ENCODE measurements at places on chromosomes 12 and 14. TPM values are rescaled to one million over a fixed set of nuclear protein-coding genes. Genes with fewer than 3 reads are reported as not detected.
A peak's percentile ranks its signal among the peaks of the same experiment; 100 is the strongest.

DNA sequence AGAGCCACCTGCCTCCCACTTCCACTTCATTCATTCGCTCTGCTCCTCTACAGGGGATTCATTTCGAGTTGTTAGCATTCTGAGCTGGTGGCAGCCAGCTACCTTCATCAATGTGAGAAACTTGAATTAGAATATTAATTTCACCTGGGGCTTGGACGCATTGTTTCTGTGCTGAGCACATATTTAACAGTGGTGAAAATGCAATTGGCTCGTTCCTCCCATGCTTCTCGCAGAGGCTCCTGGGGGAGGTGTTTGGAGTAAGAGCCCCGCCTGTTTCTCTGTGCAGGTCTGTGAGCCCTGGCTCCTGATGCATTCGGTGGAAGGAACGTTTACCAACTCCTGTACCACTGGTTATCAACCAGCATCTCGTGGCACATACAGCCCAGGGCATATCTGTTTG is 141.5 kb downstream of the AACS start:
- no peaks in the 10 kb centered on the region for H3K27me3 ChIP-seq
- no peak for DNase-seq
- no peak overlapping the region for H3K27ac ChIP-seq
- H3K4me3 ChIP-seq, result no peak overlapping the region
- H3K4me1 ChIP-seq, result no peaks in the 10 kb centered on the region

- no peak for DNase-seq
- H3K36me3 ChIP-seq, result no peaks in the 10 kb centered on the region
- no peak overlapping the region for H3K4me3 ChIP-seq
- H3K4me1 ChIP-seq, result peaks cover 32% of the 10 kb centered on the region
- peaks cover 13% of the 10 kb centered on the region for H3K27me3 ChIP-seq
These were observed 2.3 kb upstream of the SCNN1A start for GRCh38 chr12:6377667-6377994.

- H3K4me1 ChIP-seq, result no peaks in the 10 kb centered on the region
- no peak for DNase-seq
- no peak overlapping the region for H3K4me3 ChIP-seq
- H3K27ac ChIP-seq, result no peak overlapping the region
- no peaks in the 10 kb centered on the region for H3K27me3 ChIP-seq
- H3K36me3 ChIP-seq, result no peaks in the 10 kb centered on the region
These were observed 589.5 kb upstream of the TBX3 start for GRCh38 chr12:115273456-115273855.

DNA sequence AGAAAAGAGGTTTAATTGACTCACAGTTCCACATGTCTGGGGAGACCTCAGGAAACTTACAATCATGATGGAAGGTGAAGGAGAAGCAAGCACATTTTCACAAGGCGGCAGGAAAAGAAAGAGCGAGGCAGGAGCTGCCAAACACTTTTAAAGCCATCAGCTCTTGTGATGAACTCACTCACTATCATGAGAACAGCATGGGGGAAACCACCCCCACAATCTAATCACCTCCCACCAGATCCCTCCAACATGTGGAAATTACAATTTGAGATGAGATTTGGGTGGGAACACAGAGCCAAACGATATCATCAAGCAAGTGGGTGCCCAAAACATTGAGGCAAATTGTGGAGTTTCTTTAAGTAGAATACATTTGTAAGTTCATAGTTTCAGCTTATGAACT is 957.7 kb downstream of the DIO2 start:
- no peak overlapping the region for H3K4me3 ChIP-seq
- no peaks in the 10 kb centered on the region for H3K27me3 ChIP-seq
- H3K27ac ChIP-seq, result no peak overlapping the region
- DNase-seq, result no peak
- H3K36me3 ChIP-seq, result no peaks in the 10 kb centered on the region
- H3K4me1 ChIP-seq, result no peaks in the 10 kb centered on the region

DNA sequence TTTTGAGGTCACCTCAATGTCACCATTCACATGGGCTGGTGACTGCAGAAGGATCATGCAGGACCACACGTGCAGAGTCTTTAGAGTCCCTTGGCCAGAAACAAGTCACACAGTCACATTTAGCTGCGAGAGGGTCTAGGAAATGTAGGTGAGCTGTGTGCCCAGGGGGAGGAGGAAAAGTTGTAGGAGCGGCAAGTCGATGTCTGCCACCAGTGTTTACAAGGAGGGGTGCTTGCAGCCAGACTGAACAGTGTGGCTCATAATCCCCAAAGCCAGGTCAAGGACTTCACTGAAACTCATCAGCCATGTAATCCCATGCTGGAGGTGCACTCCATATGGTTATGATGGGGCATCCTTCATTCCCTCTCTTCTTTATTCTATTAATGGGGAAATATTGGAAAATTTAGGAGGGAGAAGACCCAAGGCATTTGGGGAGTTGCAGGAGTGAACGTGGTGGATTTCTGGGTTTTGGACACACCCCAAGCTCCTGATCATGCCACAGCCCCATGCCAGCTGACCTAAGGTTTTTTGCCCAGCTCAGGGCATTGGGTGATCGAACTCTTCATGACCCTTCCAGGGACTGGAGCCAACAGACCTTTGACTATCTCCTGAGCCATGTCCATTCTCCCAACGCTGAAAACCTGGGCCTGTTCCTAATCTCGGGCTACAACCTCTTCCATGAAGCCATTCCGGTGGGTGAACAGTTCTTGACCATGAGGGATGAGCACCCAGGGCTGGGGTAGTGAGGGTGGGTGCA is 7.2 kb downstream of the DAO start:
- no peaks in the 10 kb centered on the region for H3K36me3 ChIP-seq
- no peak for DNase-seq
- no peak overlapping the region for H3K27ac ChIP-seq
- no peak overlapping the region for H3K4me3 ChIP-seq

- H3K36me3 ChIP-seq, result no peaks in the 10 kb centered on the region
- no peak overlapping the region for H3K4me3 ChIP-seq
- DNase-seq, result no peak
- H3K27me3 ChIP-seq, result no peaks in the 10 kb centered on the region
These were observed 240.6 kb downstream of the EGLN3 start for GRCh38 chr14:33710273-33710672.

- H3K27ac ChIP-seq, result no peak overlapping the region
- peaks cover 8% of the 10 kb centered on the region for H3K27me3 ChIP-seq
- no peak overlapping the region for H3K4me3 ChIP-seq
- no peak for DNase-seq
- no peaks in the 10 kb centered on the region for H3K36me3 ChIP-seq
- H3K4me1 ChIP-seq, result no peaks in the 10 kb centered on the region
These were observed 5.4 kb upstream of the AMN start for GRCh38 chr14:102917056-102917385.

GRCh38 chr12:49962861-49963765 is 1.4 kb downstream of the AQP5 start:
- H3K4me1 ChIP-seq, result peaks cover 11% of the 10 kb centered on the region
- no peaks in the 10 kb centered on the region for H3K36me3 ChIP-seq
- no peak overlapping the region for H3K27ac ChIP-seq

DNA sequence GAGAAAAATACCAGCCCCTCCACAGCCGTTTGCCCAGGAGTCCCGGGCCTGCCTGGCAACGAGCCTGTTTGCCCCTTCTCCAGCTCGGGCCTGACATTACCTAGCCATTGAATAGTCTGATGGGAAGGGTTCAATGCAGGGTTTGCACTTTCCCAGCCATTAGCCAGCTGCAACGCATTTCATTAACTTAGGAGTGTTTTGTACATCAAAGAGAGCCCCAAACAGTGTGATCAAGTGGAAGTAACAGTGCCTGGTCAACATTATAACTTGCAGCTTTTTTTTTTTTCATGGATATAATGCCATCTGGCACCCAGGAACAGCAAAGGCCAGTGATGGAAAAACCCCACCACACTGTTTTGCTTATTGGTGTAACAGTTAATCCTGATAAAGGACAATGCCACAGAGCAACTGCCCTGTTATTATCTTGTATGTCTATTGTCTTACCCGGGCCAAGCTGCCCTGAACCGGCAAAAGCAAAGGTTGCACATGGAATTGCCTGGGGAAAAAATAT is 38.0 kb downstream of the BTG1 start:
- DNase-seq, result no peak
- H3K27ac ChIP-seq, result no peak overlapping the region
- H3K4me3 ChIP-seq, result no peak overlapping the region
- H3K4me1 ChIP-seq, result peaks cover 13% of the 10 kb centered on the region
- H3K36me3 ChIP-seq, result no peaks in the 10 kb centered on the region

Gene MUCL1
- total RNA-seq, result 1.2 TPM

Gene ADGRD1
- total RNA-seq, result 0.94 TPM

Gene BCL7A
- 24.3 TPM for total RNA-seq

Gene RPL10L
- not detected for total RNA-seq

DNA sequence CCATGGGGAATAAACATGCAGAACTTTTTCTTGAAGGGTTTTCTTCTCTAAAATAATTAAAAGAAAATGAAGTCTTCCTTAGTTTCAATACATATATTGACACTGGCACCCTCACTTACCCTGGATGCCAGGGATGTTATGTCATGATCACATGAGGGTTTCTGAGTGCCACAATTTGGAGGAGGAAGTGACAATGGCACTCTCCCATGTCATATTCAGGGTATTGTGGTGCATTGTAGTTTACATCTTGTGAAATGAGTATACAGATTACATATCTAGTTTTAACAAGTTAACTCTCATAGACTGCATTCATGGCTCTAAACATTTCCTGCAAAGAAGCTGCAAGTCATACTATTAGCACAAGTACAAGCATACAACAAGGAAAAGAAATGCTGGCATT is 37.7 kb downstream of the CCDC177 start:
- H3K27me3 ChIP-seq, result peaks cover 6% of the 10 kb centered on the region
- no peak overlapping the region for H3K27ac ChIP-seq
- no peak overlapping the region for H3K4me3 ChIP-seq
- no peaks in the 10 kb centered on the region for H3K36me3 ChIP-seq
- no peaks in the 10 kb centered on the region for H3K4me1 ChIP-seq
- DNase-seq, result no peak

Gene HEBP1
- 3.9 TPM for total RNA-seq

DNA sequence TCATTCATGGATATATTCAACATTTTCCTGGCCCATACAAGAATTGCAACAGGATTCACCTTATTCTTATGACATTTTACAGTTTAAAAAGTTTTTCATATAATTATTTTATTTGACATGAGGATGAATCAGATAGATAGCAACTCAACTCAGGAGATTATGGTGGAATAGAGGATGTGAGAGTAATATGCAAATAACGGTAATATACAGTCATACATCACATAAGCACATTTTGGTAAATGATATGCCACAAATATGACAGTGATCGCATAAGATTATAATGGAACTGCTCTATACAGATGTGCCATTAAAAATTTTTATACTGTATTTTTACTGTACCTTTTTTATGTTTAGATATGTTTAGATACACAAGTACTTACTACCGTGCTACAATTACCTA is 24.1 kb upstream of the CRADD start:
- no peaks in the 10 kb centered on the region for H3K4me1 ChIP-seq
- no peaks in the 10 kb centered on the region for H3K27me3 ChIP-seq
- no peak overlapping the region for H3K27ac ChIP-seq
- H3K36me3 ChIP-seq, result no peaks in the 10 kb centered on the region

DNA sequence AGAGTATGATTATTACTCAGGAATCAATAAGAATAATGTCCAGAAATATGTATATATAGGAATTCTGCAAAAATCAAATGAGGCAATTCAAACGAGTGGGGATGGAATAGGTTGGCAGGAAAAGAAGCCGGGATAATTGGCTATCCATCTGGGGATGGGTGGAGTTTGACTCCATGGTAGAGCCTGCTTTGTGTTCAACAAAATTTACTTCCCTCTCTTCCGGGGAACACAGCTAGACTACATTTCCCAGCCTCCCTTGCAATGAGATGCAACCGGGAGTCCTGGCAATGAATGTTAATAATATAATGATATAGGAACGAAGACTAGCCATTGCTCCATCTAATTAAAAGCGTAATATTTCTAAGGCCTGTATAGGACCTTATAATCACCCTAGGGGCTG is 146.6 kb downstream of the EFCAB11 start:
- H3K4me1 ChIP-seq, result no peaks in the 10 kb centered on the region
- DNase-seq, result no peak
- no peaks in the 10 kb centered on the region for H3K36me3 ChIP-seq
- no peak overlapping the region for H3K27ac ChIP-seq
- no peak overlapping the region for H3K4me3 ChIP-seq
- no peaks in the 10 kb centered on the region for H3K27me3 ChIP-seq

DNA sequence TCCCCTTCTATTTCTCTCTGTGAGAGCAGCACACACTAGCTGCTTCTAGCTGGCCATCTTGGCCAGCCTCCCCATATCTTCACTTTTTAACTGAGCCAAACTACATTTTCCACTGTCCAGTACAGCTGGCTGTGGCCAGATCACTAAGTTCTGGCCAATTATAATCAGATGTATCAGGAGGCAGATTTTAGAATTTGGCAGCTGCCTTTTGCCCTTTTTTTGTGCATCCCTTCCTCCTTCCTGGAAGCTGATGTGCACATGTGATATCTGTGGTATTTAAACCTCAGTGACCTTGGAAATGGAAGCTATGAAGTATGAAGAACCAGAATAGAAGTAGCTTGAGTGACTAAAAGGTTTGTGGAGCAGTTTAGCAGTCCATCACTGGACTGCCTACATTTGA is 49.8 kb upstream of the ANO6 start:
- DNase-seq, result no peak
- no peak overlapping the region for H3K4me3 ChIP-seq
- no peak overlapping the region for H3K27ac ChIP-seq
- H3K36me3 ChIP-seq, result no peaks in the 10 kb centered on the region

Gene TBC1D30
- 0.42 TPM for total RNA-seq

Gene SRGAP1
- total RNA-seq, result 1.3 TPM

DNA sequence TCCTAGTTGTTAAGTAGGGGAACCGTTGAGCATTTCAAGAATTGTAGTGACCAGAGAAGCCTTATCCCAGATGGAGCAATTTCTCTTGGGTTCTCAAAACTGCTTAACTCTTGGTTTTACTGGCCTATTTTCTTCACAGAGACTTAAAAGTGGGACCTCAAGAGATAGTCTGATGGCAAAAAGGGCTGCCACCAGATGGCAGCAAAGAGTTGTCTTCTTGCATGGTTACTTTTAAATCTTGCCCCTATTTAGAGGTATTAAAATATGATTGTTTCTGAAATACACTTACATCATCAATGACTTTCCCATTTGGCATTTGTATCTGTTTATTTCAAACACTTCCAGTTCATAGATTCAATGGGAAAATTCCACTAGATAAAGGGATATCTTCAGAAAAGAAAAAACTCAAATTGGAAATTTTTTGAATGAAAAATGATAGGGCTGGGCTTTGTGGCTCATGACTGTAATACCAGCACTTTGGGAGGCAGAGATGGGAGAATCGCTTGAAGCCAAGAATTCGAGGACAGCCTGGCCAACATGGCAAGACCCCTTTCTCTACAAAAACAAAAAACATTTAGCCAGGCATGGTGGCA is 69.9 kb upstream of the CNTN1 start:
- peak; percentile 26 for DNase-seq
- H3K36me3 ChIP-seq, result no peaks in the 10 kb centered on the region
- H3K4me1 ChIP-seq, result no peaks in the 10 kb centered on the region
- no peaks in the 10 kb centered on the region for H3K27me3 ChIP-seq
- no peak overlapping the region for H3K4me3 ChIP-seq

Measured in thymus (tissue), 14 donors.